Uterus (tissue), 4 donors: ENCODE measurements at places on chromosomes 11 and 22. TPM values are rescaled to one million over a fixed set of nuclear protein-coding genes. Genes with fewer than 3 reads are reported as not detected.
A peak's percentile ranks its signal among the peaks of the same experiment; 100 is the strongest.

- no peaks in the 10 kb centered on the region for H3K27me3 ChIP-seq
- peak; percentile 42 for DNase-seq
- peak within 1 kb of the TSS; percentile 63 for H3K27ac ChIP-seq
- no peaks in the 10 kb centered on the region for H3K36me3 ChIP-seq
- H3K4me3 ChIP-seq = peak within 1 kb of the TSS; percentile 38
Observed at GRCh38 chr11:3807909-3808860, at the start of gene PGAP2. TSS of gene PGAP2 (plus strand) at chr11:3808560. CDS start at chr11:3811260, 2,700 bp downstream.

The ESAM gene
- total RNA-seq = 30.6 TPM

- H3K27ac ChIP-seq = no peak overlapping the region
- H3K27me3 ChIP-seq = no peaks in the 10 kb centered on the region
- no peaks in the 10 kb centered on the region for H3K36me3 ChIP-seq
- DNase-seq = no peak
- no peak overlapping the region for H3K4me3 ChIP-seq
Observed at GRCh38 chr11:113114705-113115027, 153.4 kb downstream of the NCAM1 start.

- no peak overlapping the region for H3K4me3 ChIP-seq
- no peak overlapping the region for H3K27ac ChIP-seq
- no peak for DNase-seq
- H3K27me3 ChIP-seq = no peaks in the 10 kb centered on the region
Observed at GRCh38 chr11:19520681-19521080, 192.0 kb upstream of the NAV2 start.

The SYT7 gene
- 6.5 TPM for total RNA-seq

The GGTLC3 gene
- not detected for total RNA-seq

DNA sequence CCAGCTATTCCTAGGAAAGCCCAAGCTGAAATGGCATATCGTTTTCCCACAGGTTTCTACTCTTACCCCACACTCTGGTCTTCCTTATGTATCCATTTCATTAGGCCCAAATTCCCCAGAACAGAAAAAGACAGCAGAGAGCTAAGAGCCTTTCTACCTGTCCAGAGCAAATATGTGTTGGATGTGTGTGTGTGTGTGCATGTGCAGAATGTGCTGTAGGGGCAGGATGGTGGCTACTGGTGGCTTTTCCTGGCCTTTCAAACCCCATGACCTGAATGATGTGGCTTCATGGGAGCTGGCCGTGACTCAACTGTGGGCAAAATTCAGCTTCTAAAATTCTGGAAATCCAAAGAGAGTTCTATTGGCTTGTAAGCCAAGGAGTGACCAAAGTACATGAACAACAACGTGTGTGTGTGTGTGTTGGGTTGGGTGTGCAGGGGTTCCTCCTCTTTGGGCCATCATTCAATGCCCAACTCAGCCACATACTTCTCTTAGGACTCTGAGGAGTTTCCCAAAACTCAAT lies 421.4 kb upstream of the CADM1 start:
- no peak for DNase-seq
- no peaks in the 10 kb centered on the region for H3K4me1 ChIP-seq
- H3K4me3 ChIP-seq = no peak overlapping the region
- no peak overlapping the region for H3K27ac ChIP-seq
- H3K36me3 ChIP-seq = no peaks in the 10 kb centered on the region

The MYRF gene
- total RNA-seq = 10.6 TPM

DNA sequence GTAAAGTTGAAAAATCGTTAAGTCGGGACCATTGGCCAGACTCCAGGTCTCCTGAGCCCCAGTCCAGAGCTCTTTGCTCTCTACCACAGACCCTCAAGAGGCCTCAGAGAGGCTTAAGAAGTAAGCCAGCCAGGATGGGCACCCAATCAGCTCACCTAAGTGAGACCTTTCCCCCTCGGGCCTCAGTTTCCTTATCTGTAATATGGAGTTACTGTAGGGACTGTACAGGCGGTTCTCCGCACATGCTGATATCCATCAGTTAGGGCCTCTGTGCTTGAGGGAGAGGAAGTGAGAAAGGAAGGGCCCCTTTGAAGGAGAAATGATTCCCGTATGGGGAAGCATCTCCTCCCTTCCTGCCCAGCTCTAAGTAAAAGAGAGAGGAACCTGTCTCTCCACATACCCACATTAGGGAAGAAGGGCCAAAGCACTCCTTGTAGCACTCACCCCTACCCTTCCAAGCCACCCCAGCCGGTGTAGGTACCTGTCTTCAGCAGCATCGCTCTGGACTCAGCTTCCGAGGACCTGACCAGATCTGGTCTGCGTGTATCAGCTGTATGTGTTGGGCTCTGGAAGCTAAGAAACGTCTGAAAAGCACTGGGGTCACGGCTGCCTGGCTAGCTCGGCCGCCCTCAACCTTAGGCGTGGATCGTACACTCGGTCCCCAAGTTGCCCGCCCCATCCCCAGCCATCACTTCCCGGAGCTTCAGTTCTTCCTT lies 653 bp downstream of the NAGA start:
- peaks cover 16% of the 10 kb centered on the region for H3K4me1 ChIP-seq
- H3K4me3 ChIP-seq = peak overlapping the region; percentile 67
- H3K27ac ChIP-seq = peak overlapping the region; percentile 94
- DNase-seq = no peak

GRCh38 chr11:126992065-126992803 lies 8.3 kb downstream of the KIRREL3 start:
- H3K4me1 ChIP-seq = no peaks in the 10 kb centered on the region
- no peak for DNase-seq
- no peaks in the 10 kb centered on the region for H3K36me3 ChIP-seq
- H3K4me3 ChIP-seq = no peak overlapping the region
- no peaks in the 10 kb centered on the region for H3K27me3 ChIP-seq
- no peak overlapping the region for H3K27ac ChIP-seq

DNA sequence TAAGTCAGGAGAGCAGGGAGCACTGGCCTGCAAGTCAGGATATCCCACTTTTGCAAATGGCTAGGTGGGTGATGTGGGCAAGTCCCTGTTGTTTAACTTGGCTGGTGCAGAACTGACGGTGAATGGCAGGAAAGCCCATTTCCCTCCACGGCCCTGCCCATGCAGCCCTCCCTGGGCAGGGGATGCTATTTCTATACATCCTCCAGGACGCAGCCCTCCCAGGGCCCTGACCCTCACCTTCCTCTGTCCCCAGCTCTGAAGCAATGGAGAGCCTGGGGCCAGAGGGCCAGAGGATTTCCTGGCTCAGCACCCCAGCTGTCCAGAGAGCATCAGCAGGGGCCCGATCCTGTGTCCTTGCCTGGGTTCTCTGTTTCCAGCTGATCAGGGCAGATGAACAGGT lies 91.3 kb downstream of the TSPAN18 start:
- H3K4me3 ChIP-seq = no peak overlapping the region
- H3K36me3 ChIP-seq = no peaks in the 10 kb centered on the region
- no peaks in the 10 kb centered on the region for H3K27me3 ChIP-seq
- no peak for DNase-seq
- peaks cover 5% of the 10 kb centered on the region for H3K4me1 ChIP-seq

GRCh38 chr11:106552694-106553203 lies 465.5 kb downstream of the GUCY1A2 start:
- no peaks in the 10 kb centered on the region for H3K4me1 ChIP-seq
- H3K27ac ChIP-seq = no peak overlapping the region
- H3K27me3 ChIP-seq = no peaks in the 10 kb centered on the region
- DNase-seq = no peak
- no peak overlapping the region for H3K4me3 ChIP-seq

DNA sequence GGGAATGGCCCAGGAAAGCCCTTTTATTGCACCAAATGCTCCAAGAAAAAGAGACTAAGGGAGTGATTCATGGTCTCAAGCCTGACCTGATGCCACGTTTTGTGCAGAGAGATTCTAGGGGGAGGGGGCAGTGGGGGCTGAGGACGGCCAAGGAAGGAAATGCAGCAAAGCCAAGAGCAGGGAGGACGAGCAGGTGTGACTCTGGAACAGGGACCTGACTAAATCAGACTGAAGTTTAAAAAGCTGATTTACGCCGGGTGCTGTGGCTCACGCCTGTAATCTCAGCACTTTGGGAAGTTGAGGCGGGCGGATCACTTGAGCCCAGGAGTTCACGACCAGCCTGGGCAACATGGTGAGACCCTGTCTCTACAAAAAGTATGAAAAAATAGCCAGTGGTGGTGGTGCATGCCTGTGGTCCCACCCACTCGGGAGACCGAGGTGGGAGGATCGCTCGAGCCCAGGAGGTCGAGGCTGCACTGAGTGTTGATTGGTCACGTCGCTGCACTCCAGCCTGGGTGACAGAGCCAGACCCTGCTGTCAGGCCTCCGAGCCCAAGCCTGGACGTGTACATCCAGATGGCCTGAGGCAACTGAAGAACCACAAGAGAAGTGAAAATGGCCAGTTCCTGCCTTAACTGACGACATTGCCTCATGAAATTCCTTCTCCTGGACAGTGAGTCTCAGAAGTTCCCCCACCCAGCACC lies 10.8 kb upstream of the IFITM3 start:
- H3K27me3 ChIP-seq = no peaks in the 10 kb centered on the region
- no peak overlapping the region for H3K4me3 ChIP-seq
- H3K4me1 ChIP-seq = peaks cover 5% of the 10 kb centered on the region
- H3K27ac ChIP-seq = no peak overlapping the region

The KLHL35 gene
- total RNA-seq = 2.5 TPM

GRCh38 chr11:74025467-74026166 lies 16.7 kb upstream of the UCP3 start:
- no peaks in the 10 kb centered on the region for H3K27me3 ChIP-seq
- H3K27ac ChIP-seq = no peak overlapping the region
- no peaks in the 10 kb centered on the region for H3K36me3 ChIP-seq
- no peaks in the 10 kb centered on the region for H3K4me1 ChIP-seq
- no peak overlapping the region for H3K4me3 ChIP-seq
- DNase-seq = no peak

DNA sequence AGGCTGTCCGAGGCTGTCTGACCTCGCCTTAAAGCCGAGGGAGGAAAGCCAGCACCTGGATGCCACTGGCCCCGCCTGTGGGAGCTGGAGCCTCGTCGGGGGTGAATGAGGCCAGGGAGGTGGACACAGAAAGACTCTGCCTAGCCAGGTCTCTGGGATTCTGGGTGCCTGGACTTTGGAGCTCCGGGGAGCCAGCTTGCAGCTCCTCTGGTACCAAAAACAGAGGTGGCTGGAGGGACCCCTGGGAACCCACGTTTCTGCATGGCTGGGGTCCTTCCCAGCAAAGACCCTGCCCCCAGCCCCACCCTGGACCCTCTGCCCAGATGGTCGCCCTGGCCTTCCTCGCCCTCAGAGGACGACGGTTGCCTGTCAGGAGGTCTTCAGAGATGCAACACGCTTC lies 239.7 kb downstream of the BRD1 start:
- DNase-seq = no peak
- no peaks in the 10 kb centered on the region for H3K36me3 ChIP-seq
- H3K27ac ChIP-seq = no peak overlapping the region
- no peaks in the 10 kb centered on the region for H3K4me1 ChIP-seq
- no peaks in the 10 kb centered on the region for H3K27me3 ChIP-seq

- no peak overlapping the region for H3K27ac ChIP-seq
- H3K36me3 ChIP-seq = no peaks in the 10 kb centered on the region
- no peak overlapping the region for H3K4me3 ChIP-seq
- no peaks in the 10 kb centered on the region for H3K27me3 ChIP-seq
- no peak for DNase-seq
Observed at GRCh38 chr22:30695871-30696655, 1.4 kb downstream of the OSBP2 start.

- H3K4me3 ChIP-seq = no peak overlapping the region
- no peaks in the 10 kb centered on the region for H3K27me3 ChIP-seq
- H3K36me3 ChIP-seq = no peaks in the 10 kb centered on the region
Observed at GRCh38 chr11:70584498-70585235, 186.3 kb downstream of the CTTN start.
